ENCODE measurements at places on chromosomes 2 and 18. TPM values are rescaled to one million over a fixed set of nuclear protein-coding genes. Genes with fewer than 3 reads are reported as not detected.

Gene MREG
- 77.8 TPM for total RNA-seq

Gene ABCG8
- under 0.01 TPM for total RNA-seq

Gene RHOB
- 75.2 TPM for total RNA-seq

Gene CRACDL
- 1.1 TPM for total RNA-seq

Gene NPAS2
- total RNA-seq = 31.8 TPM

Gene TRIM43B
- total RNA-seq = not detected

Gene KCNIP3
- total RNA-seq = 11.1 TPM

Gene HOXD4
- not detected for total RNA-seq

Gene TRIM43
- total RNA-seq = not detected

Gene PTH2R
- total RNA-seq = 0.48 TPM

Gene KCNE4
- under 0.01 TPM for total RNA-seq

Gene TRABD2A
- total RNA-seq = 0.72 TPM

Gene ATG16L1
- total RNA-seq = 55.7 TPM

Gene MYO5B
- 62.7 TPM for total RNA-seq

Measured in tracheal epithelial cell (primary cell).